IPS-NIHi11 (cell line): ENCODE measurements at places on chromosomes 3 and 15.

DNA sequence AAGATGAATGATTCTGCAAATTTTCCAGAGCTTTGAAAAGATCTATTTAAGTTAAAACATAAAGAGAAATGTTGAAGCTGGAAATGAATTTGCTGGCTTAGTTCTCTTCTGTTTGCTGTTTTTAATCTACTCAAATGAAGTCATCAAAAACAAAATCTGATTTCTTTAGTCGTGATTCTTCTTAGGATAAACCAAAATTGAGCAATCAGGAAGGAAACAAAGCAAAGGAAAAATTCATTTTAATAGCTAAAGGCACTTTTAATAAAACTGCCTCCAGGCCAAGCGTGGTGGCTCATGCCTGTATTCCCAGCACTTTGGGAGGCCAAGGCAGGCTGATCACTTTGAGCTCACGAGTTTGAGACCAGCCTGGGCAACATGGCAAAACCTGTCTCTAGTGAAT is 91.2 kb downstream of the DUT start:
- no peak for DNase-seq

DNA sequence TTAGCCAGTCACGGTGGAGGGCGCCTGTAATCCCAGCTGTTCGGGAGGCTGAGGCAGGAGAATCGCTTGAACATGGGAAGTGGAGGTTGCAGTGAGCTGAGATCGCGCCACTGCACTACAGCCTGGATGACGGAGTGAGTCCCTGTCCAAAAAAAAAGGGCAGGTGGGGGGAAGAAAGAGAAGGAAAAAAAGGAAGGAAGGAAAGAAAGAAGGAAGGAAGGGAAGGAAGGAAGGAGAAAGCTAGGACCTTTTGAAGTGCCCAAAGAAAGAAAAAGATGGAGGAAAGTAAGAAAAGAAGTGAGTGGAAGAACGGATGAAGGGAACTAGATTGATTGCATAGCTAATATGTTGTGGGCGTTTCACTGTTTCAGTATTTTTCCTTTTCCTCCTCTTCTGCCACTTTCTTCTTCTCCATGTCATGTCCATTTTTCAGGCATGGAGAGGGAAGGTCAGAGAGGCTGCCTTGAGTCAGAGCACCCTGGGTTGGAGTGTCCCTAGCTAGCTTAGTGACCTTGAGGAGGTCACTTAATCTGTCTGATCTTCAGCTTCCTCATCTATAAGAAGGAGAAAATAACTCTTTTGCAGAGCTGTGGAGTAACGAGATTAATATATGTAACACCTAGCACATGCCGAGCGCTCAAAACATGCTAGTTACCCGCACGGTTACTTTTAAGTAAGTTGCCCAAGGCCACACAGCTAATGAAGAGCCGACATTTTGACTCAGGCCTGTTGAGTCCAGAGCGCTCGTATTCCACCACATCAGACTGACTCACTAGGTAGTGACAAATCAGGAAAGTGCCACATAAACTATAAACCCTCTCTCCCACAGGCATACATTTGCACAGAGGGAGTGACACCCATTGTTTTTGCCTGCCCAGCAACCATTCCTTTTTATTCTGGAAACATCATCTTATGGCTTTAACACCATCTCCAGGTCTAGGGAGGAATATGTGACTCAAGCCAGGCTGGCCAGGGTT is 42.2 kb downstream of the BHLHE40 start:
- no peak for DNase-seq

DNA sequence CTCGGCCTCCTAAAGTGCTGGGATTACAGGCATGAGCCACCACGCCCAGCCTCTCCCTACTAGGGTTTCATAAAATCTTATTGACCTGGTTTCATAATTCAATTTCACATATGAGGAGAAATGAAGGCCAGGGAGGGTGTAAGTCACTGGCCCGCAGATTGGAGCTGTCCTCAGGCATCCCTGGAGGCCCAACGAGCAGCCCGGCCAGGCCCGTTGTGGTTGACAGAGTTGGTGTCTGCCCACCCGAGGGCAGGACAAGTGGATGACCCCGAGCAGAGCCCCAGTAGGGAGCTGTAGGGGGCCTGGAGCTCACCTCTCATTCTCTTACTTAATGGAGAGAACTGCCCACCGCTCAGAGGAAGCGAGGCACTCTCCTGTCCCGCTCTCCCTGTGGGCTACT is 78.9 kb downstream of the CPN2 start:
- no peak for DNase-seq

GRCh38 chr15:74383286-74383685 is 15.8 kb upstream of the CYP11A1 start:
- no peak for DNase-seq

- no peak for DNase-seq
Measured at GRCh38 chr15:42270996-42271395, 2.0 kb upstream of the GANC start.

- DNase-seq = no peak
Measured at GRCh38 chr3:58010562-58010961, 2.3 kb downstream of the FLNB start.

DNA sequence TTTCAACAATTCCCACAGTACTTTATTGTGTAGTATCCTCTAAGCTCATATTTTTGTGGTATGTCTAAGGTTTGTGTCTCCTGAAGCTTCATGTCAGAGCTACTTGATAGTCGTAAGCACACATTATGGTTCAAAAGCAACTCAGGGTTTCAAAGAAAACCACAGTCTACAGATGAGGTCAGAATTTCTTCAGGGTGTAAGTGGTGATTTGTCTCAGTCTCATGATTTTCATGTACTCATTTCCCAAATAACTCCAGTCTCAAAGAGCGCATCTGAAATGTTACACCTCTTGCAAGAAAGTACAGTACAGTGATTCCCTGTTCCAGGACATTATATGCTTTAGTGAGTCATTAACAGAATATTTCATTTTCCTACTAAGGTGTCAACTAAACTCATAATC is 47.5 kb upstream of the SSR3 start:
- DNase-seq = no peak
